ENCODE measurements at places on chromosomes 11 and 22. TPM values are rescaled to one million over a fixed set of nuclear protein-coding genes. Genes with fewer than 3 reads are reported as not detected.

MMP26 gene
- total RNA-seq, result not detected

TMEM45B gene
- total RNA-seq, result 0.35 TPM

DNA sequence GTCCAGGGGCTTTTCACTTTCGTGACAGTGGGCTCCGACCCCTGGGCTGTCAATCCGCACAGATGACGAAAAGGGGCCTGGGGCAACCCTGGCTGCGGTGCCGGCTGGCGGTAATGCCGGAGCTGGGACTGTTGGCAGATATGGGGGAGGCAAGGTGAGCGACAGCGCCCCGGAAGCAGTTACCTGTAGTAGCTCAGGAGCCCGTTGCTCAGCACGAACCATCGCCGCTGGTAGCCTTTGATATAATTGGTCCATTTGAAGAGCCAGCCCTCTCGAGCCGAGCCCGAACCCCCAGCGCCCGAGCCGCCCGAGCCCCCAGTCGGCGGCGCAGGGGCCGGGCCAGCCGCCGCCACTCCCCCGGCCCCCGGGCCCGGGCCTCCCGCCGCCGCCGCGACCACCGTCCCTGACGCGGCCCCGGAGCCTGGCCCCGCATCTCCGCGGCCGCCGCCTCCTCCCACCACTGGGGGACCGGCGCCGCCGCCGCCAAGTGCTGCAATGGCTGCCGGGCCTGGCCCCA, 396 bp downstream of the OSBP start:
- no peak for DNase-seq

DNA sequence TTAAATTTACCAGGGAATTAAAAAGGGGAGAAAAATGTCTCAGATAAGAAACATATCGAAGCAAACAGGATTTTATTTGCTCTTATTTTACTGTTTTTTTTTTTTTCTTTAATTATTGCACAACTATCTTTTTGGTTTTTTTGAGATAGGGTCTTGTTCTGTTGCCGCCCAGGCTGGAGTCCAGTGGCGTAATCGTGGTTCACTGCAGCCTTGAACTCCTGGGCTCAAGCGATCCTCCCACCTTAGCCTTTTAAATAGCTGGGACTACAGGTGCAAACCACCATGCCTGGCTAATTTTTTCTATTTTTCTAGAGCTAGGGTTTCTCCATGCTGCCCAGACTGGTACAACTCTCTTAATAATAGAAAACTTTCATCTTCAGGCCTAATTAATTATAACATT, 32.5 kb downstream of the DRG1 start:
- DNase-seq, result no peak

DNA sequence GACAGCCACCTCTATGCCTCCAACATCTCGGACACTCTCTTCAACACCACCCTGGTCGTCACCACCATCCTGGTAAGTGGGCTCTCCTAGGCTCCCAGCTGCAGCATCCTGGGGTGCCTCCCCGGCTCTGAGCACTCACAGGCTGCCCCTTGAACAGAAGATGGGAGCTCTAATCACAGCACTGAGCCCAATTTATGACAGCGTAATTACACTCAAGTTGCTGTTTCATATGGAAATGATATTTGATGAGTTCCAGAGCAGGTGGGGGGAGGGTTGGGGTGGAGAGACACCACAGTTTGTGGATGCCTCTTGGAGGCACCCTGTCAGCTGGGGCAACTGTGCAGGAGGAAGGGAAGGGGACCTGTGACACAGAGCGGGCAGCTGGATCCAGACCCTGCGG, 125.3 kb upstream of the TBCEL start:
- no peak for DNase-seq

TRPC6 gene
- 1.2 TPM for total RNA-seq

C11orf86 gene
- total RNA-seq, result not detected

DNA sequence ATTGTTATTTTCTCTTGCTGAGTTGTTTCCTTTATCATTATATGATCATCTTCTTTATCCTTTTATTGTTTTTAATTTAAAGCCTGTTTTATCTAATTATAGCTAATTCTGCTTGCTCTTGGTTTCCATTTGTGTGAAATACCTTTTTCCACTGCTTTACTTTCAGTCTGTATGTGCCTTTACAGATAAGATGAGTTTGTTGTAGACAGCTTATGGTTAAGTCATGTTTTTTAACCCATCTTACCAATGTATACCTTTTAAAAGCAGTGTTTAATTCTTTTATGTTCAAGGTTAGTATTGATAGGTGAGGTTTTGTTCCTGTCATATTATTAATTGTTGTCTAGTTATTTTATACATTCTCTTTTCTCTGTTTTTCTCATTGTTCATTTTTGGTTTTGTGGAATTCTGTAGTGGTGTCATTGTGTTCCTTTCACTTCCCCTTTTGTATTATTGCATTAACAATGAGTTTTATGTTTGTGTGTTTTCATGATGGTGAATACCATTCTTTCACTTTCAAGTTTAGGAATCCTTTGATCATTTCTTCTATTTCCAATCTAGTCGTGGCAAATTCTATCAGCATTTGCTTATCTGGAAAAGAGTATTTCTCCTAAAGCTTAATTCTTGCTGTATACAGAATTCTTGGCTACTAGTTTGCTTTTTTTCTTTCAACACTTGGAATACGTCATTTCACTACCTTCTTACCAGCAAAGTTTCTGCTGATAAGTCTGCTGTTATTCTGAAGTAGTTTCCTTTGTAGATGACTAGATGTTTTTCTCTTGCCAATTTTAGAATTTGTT, 21.8 kb downstream of the OR5AN1 start:
- DNase-seq, result no peak

IL18 gene
- total RNA-seq, result 0.35 TPM

- DNase-seq, result no peak
These were observed 849 bp downstream of the TCF20 start for GRCh38 chr22:42269432-42270175.

KRTAP5-11 gene
- total RNA-seq, result not detected

DNA sequence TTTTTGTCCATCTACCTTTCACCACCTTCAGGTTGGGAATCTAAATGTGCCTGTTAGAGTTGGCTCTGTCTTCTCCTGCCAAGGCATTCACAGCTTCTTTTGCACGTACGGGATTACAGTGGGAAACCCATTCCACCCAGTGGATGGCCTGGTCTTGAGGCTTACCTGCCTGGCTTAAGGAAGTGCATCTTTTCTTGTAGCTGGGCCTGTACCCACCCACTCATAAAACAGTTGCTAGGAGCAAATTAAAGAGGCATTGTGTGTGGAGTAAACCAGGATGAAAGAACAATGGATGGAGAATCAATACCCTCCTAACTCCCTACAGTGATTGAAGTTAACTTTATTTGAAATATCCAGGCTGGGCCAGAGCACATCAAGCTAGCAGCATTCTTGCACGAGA, 71.6 kb downstream of the TEAD1 start:
- DNase-seq, result no peak

DNA sequence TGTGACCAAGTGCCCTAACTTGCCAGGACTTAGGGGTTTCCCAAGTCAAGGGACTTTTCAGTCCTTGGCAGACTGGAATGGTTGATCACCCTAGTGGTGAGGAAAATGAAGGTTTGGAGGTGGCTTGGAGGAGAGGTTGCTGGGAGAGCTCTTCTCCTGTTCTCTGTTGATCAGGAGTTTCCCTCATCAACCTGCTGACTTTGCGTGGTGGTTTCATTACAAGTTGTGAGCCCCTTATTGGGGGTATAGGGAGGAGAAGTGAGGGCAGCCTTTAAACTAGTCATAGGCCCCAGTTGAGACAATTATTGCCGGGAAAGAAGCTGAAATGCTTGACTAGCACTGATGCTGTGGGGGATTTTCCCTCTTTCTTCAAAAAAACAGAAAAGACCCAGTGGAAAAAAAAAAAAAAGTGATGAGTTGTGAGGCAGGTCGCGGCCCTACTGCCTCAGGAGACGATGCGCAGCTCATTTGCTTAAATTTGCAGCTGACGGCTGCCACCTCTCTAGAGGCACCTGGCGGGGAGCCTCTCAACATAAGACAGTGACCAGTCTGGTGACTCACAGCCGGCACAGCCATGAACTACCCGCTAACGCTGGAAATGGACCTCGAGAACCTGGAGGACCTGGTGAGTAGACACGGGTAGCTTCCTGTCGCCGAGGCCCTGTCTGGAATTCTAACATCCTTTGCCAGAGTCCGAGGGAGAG, at the start of gene CXCR5:
TSS of gene CXCR5 (plus strand) at position 525 of the 704 bp plus-strand sequence. CDS start at position 575, 50 bp downstream.
- no peak for DNase-seq

GRCh38 chr22:39287076-39287725, 32.2 kb downstream of the RPL3 start:
- no peak for DNase-seq

GAS2 gene
- total RNA-seq, result 0.88 TPM

DNA sequence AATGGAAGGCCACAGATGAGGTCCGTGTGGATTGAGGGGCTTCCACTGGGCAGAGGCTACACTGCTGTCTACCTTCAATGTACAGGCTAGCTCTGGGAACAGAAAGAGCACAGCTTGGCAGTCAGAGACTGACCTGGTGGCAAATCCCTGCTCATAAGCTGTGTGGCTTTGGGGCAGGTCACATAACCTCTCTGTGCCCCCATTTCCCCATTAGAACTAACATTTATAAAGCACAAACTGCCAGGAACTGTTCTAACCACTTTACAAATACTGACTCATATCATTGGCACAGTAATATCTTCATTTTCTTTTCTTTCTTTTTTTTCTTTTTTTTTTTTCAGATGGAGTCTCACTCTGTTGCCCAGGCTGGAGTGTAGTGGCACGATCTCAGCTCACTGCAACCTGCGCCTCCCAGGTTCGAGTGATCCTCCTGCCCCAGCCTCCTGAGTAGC, 3.1 kb downstream of the FOSL1 start:
- no peak for DNase-seq

PARVA gene
- total RNA-seq, result 56.9 TPM

DNA sequence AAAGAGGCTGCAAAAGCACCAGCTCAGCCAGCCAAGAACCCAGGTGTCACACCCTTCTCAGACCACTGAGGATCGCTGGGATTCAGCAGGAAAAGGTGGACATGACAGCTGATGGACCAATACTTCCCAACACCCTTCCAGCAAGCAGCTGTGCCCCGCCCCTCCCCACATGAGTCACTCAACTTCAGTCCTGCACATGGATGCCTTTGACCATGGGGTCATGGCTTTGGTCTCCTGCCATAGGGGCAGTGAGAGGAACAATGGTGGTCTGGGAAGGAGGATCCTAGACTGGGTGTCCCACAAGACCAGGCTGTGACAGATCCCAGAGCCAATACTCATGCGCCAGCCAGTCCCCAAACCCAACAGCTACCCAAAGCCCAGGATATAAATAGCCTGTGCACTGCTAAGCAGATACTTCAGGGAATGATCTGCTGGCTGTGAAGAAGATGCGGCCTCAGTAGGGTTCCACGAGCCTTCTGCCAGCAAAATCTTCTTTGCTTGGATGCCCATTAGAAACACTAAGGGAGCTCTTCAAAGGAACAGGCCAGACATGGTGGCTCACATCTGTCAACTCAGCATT, 5.5 kb upstream of the RGL4 start:
- no peak for DNase-seq

DNA sequence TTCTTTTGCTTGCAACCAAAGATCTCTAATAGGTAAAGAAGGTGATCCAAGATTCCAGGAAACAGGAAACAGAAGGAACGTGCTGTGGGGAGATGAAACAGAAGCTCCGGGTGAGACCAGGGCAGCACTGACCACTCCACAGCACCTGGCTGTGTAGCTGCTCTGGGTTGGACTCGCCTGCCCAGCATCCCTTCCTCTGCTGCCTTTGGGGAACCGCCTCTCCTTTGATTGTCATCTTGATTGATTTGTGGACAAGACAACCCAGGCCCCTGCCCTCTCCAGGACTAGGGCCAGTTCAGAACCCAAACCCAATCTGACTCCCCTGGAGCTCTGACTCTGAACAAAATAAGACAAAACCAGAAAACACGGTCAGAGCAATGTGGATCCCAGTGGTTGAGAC, 14.7 kb upstream of the APOBEC3A start:
- no peak for DNase-seq

SMTNL1 gene
- total RNA-seq, result not detected

GRCh38 chr11:132409573-132410355, 1039.3 kb downstream of the NTM start:
- no peak for DNase-seq

GRCh38 chr11:121656328-121657090, 203.7 kb upstream of the SORL1-AS1 start:
- DNase-seq, result no peak

DNA sequence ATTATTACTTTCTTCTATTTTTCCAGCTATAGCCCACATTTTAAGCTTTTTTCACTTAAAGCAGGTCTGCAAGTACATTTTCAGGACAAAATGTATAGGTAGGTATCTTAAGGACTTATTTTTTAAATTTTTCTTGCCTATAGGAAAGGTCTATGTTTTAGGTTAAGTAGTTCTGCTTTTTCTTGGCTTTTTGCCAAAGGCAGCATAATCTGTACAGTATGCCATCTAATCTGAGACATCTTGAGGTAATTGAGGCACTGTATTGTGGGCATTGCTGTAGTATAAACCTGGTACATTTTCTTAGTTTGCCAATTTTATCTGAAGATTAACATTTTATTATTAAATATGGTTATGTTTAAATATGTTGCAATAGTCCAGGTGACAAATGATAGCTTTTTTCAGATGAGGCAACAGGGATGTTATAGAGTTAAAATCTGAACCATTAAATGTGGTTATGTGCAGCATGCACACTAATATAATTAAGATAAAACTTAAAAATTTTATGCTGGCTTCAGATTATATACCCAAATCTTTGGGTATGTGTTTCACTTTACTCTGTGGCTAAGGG, 42.9 kb downstream of the QSER1 start:
- no peak for DNase-seq

- DNase-seq, result no peak
These were observed 7.8 kb upstream of the PAX6 start for GRCh38 chr11:31818874-31819331.

SCN3B gene
- total RNA-seq, result 5.8 TPM

- DNase-seq, result no peak
These were observed 40.5 kb downstream of the GRAMD4 start for GRCh38 chr22:46660604-46661201.

DNA sequence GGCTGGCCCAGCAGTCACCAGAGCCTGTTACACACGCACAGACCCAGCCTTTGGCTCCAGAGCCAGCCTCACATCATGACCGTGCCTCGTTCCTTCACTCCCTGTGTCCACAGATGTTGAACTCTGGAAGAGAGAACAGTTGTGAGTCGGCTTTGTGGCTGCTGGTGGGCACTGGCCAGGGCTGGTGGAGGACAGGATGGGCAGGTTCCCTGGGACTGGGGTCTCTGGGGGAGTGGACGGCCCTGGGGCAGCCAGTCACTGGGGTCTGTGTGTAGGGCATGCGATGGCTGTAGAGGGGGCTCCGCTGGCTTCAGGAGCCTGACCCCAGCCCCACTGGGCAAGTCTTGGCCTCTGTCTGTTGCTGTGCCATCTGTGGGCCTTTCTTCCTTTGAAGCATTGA, 1070.1 kb downstream of the BRD1 start:
- no peak for DNase-seq

LRRC56 gene
- 0.53 TPM for total RNA-seq

DNA sequence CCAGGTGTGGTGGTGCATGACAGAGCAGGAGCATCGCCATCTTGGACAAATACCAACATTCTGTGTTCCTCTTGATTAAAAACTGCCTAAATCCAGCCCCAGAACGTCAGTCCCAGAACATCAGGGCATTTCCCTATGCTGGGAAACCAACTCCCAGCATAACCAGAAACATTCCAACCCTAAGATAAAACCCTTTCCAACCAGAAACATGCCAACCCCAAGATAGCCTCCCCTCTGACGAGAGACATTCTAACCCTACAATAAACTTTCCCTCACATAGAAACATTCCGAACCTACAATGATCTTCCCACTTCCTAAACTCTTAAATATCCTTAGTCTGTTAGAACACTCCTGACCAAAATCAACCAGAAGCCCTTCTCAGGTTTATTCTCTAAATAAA, 11.6 kb downstream of the PLAAT4 start:
- DNase-seq, result no peak

- no peak for DNase-seq
These were observed 96.5 kb upstream of the PRR5 start for GRCh38 chr22:44605486-44605885.

SERPING1 gene
- 1.5 TPM for total RNA-seq
